ENCODE measurements at places on chromosomes 12 and 14.

- DNase-seq, result no peak
Observed at GRCh38 chr14:88030079-88030478, 25.1 kb downstream of the GPR65 start.

GRCh38 chr12:25557830-25558436 lies 4.8 kb upstream of the LMNTD1 start:
- peak; percentile 17 for DNase-seq

GRCh38 chr12:24561882-24562770 lies 386.8 kb downstream of the BCAT1 start:
- DNase-seq, result no peak

GRCh38 chr14:36771028-36771640 lies 109.5 kb downstream of the PAX9 start:
- DNase-seq, result no peak

- DNase-seq, result no peak
Observed at GRCh38 chr14:33580841-33581240, 370.0 kb downstream of the EGLN3 start.

Measured in activated CD4-positive, alpha-beta T cell treated with anti-CD3 and anti-CD28 coated beads, Interleukin-2, amount 10 ng/mL, durations not matched to agents 7 days and 5 days (primary cell).